Fibroblast of skin of scalp (primary cell): ENCODE measurements at places on chromosomes 4 and X.

DNA sequence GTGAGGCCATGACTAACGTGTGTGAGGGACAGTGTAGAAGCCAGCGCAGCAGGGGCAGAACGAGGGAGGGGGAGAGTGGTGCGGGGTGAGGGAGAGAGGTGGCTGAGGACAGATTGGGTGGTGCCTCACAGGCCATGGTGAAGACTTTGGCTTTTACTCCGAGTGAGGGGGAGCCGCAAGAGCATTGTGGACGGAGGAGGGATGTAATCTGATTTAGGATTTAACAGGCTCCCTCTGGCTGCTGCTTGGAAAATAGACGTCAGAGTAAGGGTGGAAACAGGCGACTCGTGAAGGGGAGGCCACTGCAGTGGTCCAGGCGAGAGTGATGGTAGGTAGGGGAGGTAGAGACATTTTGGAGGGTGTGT lies 13.0 kb downstream of the PPP1R3F start:
- DNase-seq: peak; percentile 34

DNA sequence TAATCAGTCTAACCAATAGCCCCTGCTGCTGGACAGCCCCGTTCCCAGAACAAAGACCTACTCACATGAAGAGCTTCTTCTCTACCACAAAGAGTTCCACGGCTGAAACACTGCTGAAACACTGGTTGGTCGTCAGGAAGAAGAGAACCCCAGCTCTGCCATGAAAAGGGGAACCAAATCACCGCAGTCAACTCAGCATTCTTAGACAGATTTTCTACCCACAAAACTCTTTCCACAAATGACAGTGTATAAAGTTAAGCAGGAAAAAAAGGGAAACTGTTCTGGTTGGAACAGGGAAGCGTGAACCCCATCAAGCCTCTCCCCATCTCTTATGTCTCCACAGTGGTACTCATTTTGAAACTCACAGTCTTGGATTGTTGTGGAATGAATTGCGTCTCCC lies 57.3 kb downstream of the ABCG2 start:
- DNase-seq: no peak

DNA sequence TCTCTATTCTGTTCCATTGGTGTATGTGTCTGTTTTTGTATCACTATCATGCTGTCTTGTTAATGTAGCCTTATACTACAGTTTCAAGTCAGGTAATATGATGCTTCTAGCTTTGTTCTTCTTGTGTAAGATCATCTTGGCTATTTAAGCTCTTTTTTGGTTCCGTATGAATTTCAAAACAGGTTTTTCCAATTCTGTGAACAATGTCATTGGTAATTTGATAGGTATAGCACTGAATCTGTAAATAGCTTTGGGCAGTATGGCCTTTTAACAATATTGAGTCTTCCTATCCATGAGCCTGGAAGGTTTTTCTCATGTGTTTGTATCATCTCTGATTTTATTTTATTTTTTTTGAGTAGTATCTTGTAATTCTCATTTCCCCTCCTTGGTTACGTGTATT lies 94.3 kb downstream of the ANAPC10 start:
- DNase-seq: no peak

- DNase-seq: peak; percentile 64
Observed at GRCh38 chr4:112075129-112075753, 70.0 kb upstream of the FAM241A start.

DNA sequence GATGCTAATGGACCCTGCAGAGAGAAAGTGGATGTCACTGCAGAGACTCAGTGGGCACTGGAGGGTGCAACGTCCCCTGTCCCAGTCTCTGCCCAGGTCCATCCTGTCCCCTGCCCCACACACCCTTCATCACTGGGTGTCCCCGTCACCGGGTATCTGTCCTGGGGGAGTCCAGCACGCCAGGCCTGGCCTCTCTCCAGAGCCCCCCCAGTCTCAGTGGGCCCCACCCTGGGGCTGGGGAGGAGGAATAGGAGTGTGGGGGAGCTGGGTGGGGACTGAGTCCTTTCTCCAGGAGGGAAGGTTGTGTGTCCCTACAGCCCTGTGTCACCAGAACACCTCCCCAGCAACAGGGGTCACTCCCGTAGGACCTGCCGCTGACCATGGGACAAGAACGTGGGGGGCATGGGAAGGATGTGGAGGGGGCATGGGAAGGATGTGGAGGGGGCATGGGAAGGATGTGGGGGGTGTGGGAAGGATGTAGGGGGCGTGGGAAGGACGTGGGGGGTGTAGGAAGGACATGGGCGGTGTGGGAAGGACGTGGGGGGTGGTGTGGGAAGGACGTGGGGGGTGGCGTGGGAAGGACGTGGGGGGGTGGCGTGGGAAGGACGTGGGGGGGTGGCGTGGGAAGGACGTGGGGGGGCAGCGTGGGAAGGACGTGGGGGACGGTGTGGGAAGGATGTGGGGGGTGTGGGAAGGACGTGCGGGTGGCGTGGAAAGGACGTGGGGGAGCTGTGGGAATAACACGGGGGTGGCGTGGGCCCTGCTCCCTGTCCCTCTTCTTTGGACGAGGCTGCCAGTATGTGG lies 21.0 kb upstream of the SPON2 start:
- no peak for DNase-seq

DNA sequence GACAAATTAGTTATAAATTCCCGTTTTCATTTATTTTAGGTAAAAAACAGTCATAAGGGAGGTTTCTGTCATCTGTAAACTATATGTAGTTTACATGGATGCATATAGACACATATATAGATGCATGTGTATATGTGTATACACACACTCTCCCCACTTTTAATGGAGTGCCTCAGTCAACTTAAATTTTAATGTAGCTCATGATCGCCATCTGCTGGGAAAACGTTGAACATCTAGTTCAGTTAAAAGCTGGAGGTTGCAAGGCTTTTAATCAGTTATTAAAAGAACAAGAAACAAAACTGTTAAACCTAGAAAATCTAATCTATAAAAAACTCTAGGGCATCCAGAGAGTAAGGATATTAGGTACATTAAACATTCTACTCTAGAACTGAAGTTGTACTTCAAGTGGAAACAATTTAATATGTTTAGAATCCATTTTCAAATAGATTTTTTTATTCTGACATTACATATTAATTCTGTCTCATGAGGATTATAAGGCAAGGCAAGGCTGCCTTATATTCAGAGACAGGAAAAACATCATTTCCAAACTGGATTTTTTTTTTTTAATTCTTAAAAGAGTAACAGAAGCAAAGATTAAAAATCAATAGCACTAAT lies 122.6 kb downstream of the SHISA3 start:
- peak; percentile 54 for DNase-seq

DNA sequence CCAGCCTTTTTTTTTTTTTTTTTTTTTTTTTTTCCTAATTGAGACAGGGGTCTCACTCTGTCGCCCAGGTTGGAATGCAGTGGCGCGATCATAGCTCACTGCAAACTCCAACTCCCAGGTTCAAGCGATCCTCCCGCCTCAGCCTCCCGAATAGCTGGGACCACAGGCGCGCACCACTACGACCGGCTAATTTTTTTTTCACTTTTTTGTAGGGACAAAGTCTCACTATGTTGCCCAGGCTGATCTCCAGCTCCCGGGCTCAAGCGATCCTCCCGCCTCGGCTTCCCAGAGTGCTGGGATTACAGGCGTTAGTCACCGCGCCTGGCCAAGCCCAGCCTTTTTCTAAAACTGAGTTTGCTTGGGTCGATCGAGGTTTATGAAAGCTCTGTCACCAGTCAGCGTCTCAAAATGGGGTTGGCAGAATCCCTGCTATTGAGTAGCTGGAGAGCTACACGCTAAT lies 1.3 kb upstream of the OTUD5 start:
- peak; percentile 59 for DNase-seq

DNA sequence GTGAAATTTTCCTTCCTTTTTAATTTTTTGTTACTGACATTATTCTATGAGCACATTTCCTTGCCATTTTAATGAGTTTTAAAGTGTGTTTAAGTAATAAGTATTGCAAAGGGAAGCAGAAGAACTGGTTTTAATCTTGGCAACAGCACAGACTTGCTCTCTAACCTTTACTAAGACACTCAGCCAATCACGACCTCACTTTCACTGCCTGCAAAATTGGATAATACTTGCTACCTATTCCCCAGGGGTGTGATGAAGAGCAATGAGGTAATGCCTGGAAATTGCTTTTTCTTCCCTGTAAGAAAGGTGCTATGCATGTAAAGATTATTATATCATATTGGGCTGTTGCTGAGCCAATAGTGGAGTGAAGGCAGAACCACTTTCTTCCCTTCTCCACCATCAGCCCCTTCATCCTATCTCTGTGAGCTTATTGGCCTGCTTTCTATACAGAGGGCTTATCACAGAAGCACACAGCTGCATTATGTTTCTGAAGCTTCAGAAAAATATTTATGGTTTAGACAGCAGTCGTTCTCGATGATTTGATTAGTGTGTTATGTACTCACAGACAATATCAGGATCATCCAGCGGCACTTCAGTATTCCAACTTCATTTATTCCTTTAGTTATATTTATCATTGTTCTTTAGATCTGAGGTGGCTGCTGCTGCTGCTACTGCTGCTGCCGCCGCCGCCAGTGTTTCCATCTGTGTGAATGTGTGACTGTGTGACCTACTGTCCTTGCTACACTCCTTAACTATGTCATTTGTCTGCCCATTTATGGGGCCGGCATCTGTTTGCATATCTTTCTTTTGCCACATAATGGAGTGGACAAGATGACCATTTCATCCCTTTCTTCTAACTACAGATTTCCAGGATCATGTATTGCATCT lies 255.1 kb downstream of the C4orf33 start:
- DNase-seq: no peak

DNA sequence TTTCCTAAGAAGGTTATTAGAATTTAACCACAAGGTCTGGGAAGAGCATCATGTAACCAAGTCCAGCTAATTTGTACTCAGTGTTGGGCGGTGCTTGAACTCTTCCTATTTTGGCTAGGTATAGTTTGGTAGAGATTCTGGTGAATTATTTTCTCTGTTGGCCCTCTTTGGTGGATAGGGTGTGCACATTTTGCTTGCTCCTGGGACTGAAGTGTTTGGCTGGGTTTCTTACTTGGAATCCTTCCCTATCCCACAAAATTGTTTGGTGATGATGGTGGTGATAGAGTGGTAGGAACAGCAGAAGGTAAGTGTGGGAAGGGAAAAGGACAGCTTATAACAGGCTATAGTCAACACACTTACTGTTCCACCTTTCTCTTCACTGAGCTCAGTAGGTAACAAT lies 194.8 kb upstream of the GPC4 start:
- peak; percentile 66 for DNase-seq

DNA sequence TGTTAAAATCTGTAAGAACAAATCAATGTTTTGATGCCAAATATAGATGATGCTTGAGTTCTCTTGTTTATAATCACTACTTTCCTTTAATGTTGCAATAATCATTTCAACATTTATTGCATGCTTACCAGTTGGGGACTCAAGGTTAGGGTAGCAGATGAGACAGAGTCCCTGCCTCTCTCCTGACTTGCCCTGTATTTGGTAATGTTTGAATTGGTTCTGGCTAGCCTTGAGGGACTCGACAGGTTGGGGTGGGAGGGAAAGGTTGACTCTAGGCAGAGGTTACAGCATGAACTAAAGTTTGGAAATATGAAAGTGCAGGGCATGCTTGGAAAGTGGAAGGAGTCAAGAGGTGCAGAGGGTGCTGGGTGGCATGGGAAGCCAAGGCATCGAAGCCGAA lies 2.0 kb downstream of the SEC24B start:
- DNase-seq: no peak

DNA sequence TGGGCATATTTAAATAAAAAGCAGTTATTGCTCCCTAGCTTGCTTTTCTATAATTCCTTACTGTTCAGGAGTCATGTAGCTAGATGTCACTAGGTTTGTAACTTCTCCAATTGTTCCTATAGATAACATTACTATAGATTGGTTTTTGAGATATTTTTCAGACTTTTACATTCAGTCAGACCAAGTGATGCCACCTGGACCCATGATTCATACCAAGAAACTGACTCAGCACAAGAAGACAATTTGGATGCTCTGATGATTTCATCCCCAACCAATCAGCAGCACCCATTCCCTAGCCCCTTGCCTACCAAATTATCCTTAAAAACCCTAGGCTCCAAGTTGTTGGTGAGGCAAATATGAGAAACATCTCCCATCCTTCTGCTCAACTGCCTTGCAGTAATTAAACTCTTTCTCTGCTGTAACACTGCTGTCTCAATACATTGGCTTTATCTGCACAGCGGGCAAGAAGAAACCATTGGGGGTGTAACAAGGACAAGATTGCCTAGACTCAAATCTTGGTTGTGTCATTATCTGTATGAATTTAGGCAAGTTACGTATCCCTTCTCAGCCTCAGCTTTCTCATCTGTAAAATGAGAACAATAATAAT lies 11.8 kb upstream of the NEIL3 start:
- DNase-seq: no peak

- DNase-seq: no peak
Observed at GRCh38 chr4:74642006-74642405, 152.3 kb downstream of the BTC start.

GRCh38 chr4:111011458-111011857 lies 388.6 kb upstream of the PITX2 start:
- DNase-seq: no peak

DNA sequence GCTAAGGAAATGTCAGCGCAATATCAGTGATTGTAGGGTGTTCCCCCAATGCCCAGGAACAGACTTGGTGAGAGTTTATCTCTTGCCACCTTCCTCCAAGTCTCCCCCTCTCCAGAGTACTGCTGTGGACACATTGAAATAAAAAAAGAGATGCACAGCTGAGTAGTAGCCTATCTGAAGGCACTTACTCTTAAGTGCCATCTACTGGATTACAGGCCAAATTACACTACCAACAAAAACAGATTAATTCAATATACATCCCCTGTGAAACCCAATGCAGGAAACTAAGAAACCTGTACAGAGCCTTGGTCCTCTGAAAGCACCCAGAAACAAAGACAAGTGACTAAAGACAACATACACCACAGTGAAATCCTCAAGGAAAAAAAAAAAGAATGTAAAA lies 460.3 kb downstream of the ZIC3 start:
- peak; percentile 13 for DNase-seq

DNA sequence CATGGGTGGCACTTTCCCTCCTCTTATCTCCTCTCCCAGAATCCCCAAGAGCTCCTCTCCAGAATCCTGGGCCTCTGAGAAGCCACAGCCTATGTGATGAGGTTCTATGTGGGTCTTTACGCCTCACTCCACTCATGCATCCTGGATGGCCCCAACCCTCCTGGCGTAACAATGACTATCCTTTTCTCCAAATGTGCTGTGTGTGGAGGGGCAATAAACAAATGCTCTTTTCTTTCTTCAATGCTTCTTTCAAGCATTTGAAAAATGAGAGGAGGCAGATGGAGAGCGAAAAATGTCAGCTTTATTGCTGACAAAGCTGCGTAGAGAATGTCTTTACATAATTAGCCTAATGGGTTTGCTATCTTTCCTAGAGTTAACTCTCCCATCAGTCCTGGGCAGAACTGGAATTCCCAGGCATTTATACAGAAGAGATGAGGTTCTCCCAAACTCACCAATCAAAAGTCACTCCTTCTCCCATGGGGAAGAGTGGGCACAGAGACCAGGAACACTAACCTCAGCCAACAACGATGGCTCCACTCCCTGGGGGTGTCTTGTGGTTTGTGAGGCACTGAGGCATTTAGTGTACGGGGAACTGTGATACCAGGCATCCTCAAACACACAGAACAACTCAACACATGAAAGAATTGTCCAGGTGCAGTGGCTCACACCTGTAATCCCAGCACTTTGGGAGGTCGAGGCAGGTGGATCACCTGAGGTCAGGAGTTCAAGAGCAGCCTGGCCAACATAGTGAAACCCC lies 118.9 kb upstream of the SLC34A2 start:
- no peak for DNase-seq
